Stimulated activated CD8-positive, alpha-beta memory T cell treated with anti-CD3 and anti-CD28 coated beads, Interleukin-2, amount 100 ng/mL, for 48 hours (primary cell): ENCODE measurements at places on chromosomes 6 and 20.
A peak's percentile ranks its signal among the peaks of the same experiment; 100 is the strongest.

DNA sequence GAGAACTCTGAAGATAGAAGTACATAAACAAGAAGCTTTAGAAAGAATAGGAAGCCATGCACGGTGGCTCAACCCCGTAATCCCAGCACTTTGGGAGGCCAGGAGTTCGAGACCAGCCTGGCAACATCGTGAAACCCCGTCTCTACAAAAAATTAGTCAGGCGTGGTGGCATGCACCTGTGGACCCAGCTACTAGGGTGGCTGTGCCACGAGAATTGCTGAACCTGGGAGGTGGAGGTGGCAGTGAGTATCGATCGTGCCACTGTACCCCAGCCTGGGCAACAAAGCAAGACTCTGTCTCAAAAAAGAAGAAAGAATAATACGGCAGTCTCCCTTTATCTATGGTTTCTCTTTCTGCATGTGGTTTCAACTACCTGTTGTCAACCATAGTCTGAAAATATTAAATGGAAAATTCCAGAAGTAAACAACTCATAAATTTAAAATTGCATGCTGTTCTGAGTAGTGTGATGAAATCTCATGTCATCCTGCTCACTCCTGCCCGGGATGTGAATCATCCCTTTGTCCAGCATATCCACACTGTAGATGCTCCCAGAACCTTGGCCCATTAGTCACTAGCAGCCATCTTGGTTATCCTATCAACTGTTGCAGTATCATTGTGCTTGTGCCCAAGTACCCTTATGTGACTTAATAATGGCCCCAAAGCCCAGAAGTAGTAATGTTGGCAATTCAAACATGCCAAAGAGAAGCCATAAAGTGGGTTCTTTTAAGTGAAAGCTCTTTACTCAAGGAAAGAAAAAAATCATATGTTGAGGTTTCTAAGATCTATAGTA is 22.1 kb downstream of the DEK start:
- DNase-seq, result no peak

GRCh38 chr20:2131366-2131765 is 29.7 kb downstream of the STK35 start:
- no peak for DNase-seq

GRCh38 chr20:327186-328026 is 2.1 kb downstream of the SOX12 start:
- peak; percentile 68 for DNase-seq

DNA sequence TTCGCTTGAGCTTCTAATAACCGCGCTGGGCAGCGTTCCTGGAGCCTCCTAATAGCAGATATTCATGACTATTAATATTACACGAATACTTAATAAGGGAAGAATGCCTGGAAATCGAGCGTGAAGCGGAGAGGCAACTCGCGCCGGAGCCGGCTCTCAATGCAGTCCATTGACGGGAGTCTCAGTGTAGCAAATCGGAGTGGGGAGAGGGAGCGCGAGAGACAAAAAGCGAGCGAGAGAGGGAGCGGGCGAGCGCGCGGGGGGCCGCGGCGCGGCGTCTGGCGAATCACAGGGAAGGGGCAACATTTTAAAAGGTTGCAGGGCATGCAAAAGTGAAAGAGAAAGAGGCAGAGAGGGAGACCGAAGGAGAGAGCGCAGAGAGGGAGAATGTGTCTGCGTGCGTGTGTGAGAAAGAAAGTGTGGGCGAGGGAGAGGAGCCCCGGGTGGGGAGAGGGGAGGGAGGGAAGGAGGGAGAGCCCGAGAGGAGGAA is 2.9 kb downstream of the TFAP2A start:
- DNase-seq, result no peak

- no peak for DNase-seq
These were observed 447.3 kb upstream of the CITED2 start for GRCh38 chr6:139821676-139822223.

- DNase-seq, result no peak
These were observed 83.7 kb upstream of the RALY start for GRCh38 chr20:33910056-33910455.

- DNase-seq, result no peak
These were observed 25.0 kb downstream of the SCAND1 start for GRCh38 chr20:35929301-35929700.

GRCh38 chr6:104813552-104813951 is 46.2 kb downstream of the HACE1 start:
- DNase-seq, result no peak

- DNase-seq, result no peak
These were observed 147.8 kb downstream of the CD83 start for GRCh38 chr6:14265049-14266021.

- no peak for DNase-seq
These were observed 95.6 kb upstream of the FOXO3 start for GRCh38 chr6:108465098-108465495.

GRCh38 chr20:57003012-57003411 is 263.4 kb downstream of the BMP7 start:
- no peak for DNase-seq

DNA sequence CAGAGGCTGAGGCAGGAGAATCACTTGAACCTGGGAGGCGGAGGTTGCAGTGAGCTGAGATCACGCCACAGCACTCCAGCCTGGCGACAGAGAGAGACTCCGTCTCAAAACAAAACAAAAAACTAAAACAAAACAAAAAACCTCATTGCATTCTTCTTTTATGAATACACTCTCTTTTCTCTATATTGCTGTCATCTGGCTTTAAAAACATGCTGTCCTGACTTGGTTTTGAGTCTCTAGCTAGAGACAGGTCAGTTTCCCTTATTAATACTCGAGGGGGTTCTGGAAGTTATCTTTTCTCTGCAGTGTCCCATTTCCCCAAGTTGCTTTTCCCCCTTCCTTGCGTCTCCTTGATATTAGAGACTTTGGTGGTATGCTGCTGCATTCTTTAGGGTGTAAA is 50.9 kb downstream of the RIOK1 start:
- no peak for DNase-seq

GRCh38 chr20:36519944-36520343 is 21.4 kb upstream of the MYL9 start:
- no peak for DNase-seq

DNA sequence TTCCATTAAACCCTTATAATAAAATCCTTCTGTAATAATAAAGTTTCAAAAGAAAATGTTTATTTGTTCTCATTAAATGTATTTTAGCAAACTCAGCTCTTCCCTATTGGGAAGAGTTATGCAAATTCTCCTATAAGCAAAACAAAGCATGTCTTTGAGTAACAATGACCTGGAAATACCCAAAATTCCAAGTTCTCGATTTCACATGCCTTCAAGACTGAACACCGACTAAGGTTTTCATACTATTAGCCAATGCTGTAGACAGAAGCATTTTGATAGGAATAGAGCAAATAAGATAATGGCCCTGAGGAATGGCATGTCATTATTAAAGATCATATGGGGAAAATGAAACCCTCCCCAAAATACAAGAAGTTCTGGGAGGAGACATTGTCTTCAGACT is 3.8 kb downstream of the IL17A start:
- DNase-seq, result no peak

- DNase-seq, result no peak
These were observed 147.2 kb downstream of the CFAP61 start for GRCh38 chr20:20199361-20200160.

GRCh38 chr20:35034145-35034544 is 58.5 kb downstream of the TRPC4AP start:
- DNase-seq, result no peak

GRCh38 chr6:14371530-14371929 is 254.0 kb downstream of the CD83 start:
- no peak for DNase-seq
